ENCODE measurements at places on chromosomes 16 and 17. TPM values are rescaled to one million over a fixed set of nuclear protein-coding genes. Genes with fewer than 3 reads are reported as not detected.

ZNF624 gene
- 4.1 TPM for total RNA-seq

SSTR5 gene
- total RNA-seq, result not detected

ZNF205 gene
- not detected for total RNA-seq

SCN4A gene
- 0.16 TPM for total RNA-seq

- DNase-seq, result no peak
Observed at GRCh38 chr16:85205747-85206471, 93.6 kb upstream of the CIBAR2 start.

DNA sequence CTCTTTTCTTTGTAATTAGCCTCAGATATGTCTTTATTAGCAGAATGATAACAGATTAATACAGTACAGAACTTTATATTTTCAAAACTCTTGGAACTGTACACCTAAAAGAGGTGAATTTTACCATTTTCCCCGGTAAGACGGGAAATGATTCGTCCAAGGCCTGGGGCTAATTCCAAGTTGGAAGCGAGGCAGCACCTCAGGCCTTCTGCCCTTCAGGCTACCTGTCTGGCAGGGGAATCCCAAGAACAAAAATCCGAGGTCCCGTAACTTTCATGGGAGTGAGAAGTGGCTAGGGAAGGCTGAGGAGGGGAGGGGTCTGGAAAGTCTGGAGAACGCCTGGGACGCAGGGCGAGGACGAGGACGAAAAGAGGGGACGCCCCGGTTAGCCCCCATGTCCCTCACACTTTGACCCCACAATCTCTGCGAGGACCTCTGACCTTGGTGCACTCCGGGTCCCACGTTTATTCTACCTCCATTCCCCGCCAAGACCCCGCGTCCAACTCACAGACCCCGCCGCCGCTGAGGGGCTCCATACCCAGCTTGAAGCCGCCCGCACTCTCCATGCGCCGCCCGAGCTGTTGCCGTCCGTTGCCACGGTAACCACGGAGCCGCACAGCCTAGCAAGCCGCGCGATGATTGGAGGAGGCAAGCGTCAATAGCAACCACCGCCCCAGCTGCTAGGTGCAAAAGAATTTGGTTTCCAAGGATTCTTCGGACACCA lies at the start of gene HYDIN:
Gene HYDIN, minus strand, starts transcription at position 601 of the 724 bp plus-strand sequence. CDS start 43,827 bp downstream, outside the sequence.
- DNase-seq, result no peak

Data from T-helper 17 cell (primary cell).